ENCODE measurements at places on chromosomes 1 and 21. TPM values are rescaled to one million over a fixed set of nuclear protein-coding genes. Genes with fewer than 3 reads are reported as not detected.
A peak's percentile ranks its signal among the peaks of the same experiment; 100 is the strongest.

- DNase-seq: peak; percentile 93
These were observed 437 bp upstream of the HSPG2 start for GRCh38 chr1:21937372-21938121.

The TXNIP gene
- total RNA-seq: 453 TPM

GRCh38 chr1:3444736-3445135, 9.7 kb upstream of the ARHGEF16 start:
- no peak for DNase-seq

- DNase-seq: no peak
These were observed 35.9 kb downstream of the POFUT2 start for GRCh38 chr21:45251635-45252447.

The SPATA21 gene
- total RNA-seq: 0.17 TPM
